ENCODE measurements at places on chromosomes 1 and 21.
A peak's percentile ranks its signal among the peaks of the same experiment; 100 is the strongest.

- peak; percentile 19 for DNase-seq
Measured at GRCh38 chr1:229271448-229272159, 693 bp downstream of the RAB4A start.

DNA sequence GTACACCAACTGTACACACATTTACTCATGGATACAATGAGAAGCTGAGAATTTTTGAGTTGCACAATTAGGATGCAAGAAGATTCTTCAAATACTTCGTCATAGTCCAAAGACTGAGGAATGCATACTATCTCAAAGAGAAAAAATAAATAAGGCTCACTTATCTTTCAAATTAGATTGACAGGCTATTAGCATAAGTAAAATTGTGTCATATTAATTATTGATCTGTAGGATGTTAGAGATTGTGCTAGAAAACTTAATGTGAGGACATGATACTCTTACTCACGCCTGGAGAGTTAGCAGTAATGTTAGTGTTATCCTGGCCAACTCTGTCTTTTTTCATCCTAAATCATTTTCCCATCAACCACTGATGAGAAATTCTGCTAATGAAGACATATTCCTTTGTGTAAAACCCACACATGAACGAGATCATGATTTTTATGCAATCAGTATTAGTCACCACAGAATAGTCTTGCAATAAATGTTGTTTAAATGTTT, 659.0 kb downstream of the LTN1 start:
- DNase-seq, result no peak

GRCh38 chr1:172544481-172545104, 11.6 kb downstream of the SUCO start:
- DNase-seq, result no peak

- peak; percentile 46 for DNase-seq
Measured at GRCh38 chr1:13960375-13960987, 260.5 kb downstream of the PRDM2 start.

DNA sequence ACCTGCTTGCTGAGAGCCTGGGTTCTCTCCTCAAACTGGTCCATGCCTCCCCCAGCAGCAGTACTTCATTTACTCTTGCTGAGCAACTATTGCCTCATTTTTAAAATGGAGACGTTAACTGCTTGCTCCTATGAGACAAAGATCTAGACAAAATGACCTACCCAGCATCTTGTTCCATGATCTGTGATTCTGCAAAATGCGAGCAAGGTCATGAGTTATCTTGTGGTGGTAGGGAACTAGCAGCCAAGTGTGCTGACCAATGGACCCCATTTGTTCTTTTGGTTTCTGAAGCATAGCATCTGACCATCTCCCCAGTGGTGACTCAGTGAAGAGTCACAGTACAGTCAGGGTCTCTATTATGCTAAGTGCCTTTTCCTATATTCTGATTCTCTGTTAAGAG, 40.4 kb downstream of the TBX15 start:
- DNase-seq, result no peak

- DNase-seq, result no peak
Measured at GRCh38 chr1:75338616-75339483, 204.7 kb downstream of the LHX8 start.

Data from stimulated activated CD8-positive, alpha-beta memory T cell treated with anti-CD3 and anti-CD28 coated beads, Interleukin-7, amount 100 ng/mL, for 1 hour (primary cell).